ENCODE measurements at places on chromosomes 1 and 21.

GRCh38 chr1:66217021-66217420 lies 316.9 kb upstream of the SGIP1 start:
- peak; percentile 52 for DNase-seq

DNA sequence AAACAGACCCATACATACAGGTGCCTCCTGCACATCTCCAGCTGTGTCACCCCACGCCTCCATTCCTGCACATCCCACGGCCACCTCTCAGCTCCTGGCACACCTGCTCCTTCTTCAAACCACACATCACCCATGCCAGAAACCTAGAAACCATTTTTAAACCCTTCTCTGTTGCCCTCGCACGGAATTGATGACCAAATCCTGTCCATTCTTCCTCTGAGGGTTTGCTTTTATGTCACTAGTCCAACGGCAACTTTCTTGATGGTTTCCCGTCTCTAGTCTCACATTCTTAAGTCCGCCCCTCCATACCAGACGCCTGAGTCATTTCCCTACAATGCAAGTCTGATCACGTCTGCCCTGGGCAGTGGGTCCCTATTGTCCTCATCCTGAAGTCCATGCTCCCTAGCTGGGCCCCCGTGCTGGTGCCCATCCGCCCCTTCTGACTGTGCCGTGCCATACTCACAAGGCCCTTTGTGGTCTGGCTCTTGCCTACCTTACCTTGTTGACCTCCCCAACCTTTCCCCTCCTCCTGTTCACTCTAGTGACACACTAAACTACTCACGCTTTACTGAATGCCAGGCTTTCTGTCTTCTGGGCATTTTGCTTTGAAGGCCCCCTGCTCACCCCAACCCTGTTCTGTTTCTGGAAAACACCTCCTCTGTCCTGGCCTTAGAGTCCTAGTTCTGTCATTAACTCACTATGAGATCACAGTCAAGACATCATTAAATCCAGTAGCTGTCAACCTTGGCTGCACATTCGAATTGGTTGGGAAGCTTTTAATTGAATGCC lies 17.6 kb downstream of the SLC2A1 start:
- peak; percentile 100 for DNase-seq

- DNase-seq, result no peak
These were observed 174.1 kb upstream of the EDN2 start for GRCh38 chr1:41658431-41659158.

DNA sequence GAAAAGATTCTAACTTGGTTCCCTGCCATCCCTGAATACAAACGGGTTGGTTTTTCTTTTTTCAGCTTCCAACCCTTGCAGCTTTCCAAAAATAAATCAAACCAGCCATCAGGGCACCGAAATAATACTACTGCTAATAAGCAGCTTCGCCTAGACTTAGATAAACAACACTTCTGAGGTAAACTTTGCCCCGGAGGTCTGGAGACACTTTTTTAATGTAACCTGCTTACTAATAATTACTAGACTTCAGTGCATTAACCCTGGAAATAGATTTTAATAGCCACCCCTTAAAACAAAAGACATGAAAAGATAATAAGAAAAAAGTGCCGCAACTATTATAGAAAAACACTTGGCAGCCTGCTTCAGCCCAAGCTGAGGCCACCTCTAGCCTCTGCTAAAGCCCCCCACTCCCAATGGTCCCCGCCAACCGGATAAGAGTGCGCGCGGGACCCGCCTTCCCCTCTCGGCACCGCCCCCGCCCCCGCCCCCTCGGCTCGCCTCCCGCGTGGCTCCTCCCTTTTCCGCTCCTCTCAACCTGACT lies 405 bp upstream of the GADD45A start:
- no peak for DNase-seq

DNA sequence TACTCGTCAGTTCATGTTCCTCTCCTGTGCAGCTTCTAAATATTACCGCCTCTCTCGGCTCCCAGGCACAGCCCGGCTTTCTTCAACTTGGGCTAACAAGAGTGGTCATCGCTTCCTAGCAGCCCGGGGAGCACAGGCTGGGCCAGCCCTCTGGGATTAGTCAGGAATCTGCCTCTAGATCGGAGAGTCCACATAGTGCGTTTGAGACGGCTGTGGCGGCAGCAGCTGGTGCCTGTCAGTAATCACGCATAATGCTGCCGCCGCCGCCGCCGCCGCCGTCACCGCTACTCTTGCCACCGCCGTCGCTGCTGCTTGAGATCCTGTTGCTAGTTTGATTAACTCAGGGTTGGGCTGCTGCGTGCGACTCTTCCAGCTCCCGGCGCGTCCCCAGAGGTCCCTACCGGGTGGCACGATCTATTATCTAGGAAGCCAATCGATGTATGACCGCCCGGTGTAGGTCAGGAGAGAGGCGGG lies at the start of gene RXRG:
RXRG (minus strand) TSS at position 230 of the 474 bp plus-strand sequence. CDS start 233 bp downstream, outside the sequence.
- peak; percentile 13 for DNase-seq

DNA sequence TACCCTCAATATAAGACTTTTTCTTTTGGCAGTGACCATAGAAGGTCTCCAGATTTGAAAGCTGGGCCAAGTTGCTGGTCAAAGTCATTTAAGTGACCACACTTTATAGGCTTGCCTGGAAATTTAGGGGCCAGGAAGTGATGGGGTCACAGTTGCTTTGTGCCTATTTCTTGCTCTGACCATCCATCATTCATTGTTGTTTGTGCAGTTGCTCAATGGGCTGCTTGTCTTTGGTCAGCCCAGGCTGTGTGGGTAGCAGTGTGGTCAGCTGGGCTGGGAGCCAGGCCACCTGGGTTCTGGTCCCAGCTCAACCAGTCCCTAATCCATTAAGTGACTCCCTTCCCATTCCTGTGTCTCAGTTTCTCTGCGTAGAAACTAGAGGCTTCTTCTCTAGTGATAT lies 2.1 kb upstream of the OTUD7B start:
- DNase-seq, result no peak

DNA sequence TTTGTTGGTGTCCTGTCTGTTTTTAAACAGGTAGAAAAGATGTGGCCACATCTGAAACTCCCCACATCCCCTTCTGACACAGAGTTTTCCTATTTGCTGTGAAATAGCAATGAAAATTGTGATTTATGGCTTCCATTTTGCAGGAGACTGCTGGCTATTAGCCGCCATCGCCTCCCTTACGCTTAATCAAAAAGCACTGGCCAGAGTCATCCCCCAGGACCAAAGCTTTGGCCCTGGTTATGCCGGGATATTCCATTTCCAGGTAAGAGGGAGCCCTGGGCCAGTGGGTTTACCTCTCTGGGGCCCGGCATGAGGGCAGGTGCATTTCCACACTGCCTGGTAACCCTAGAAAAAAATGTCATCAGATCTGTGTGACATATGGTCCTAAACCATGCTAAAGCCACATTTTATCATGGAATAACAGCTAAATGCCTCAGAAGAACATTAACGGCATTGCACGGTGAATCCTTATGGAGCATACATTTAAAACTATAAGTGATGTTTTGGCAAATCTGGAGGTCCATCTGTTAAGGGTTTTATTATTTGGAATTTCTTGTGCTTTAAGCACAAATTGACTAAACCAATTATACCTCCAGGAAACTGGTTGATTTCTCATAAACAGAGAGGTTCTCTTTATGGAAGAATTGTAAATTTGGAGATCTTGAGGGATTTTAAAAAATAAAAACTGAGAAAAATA lies 12.3 kb downstream of the CAPN9 start:
- DNase-seq, result no peak

- no peak for DNase-seq
These were observed 38.1 kb downstream of the SOX13 start for GRCh38 chr1:204110894-204111633.
